ENCODE measurements at places on chromosomes 6 and 20.
A peak's percentile ranks its signal among the peaks of the same experiment; 100 is the strongest.

GRCh38 chr6:45076217-45076930, 251.8 kb upstream of the RUNX2 start:
- DNase-seq, result no peak

GRCh38 chr6:42148058-42148457, 5.6 kb upstream of the C6orf132 start:
- no peak for DNase-seq

DNA sequence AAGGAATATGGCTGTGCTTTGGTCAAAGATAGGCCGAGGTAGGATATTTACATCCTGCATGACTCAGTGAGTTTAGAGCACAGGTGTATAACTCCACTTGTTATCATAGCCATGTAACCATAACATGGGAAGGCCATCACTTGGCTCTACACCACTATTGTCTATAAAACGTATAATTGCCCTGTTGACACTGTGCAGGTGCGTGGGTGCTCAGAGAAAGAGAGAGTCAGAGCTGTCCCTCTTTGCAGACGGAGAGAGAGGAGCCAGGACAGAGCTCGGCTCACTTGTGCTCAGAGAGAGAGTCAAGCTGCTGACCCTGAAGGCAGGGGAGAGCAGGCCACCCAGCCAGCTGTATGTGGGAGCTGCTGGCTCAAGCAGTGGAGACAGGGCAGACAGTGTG, 46.0 kb downstream of the OR2B6 start:
- no peak for DNase-seq

- DNase-seq, result no peak
Measured at GRCh38 chr6:127514773-127515227, 4.3 kb downstream of the MTCL3 start.

GRCh38 chr20:62475772-62476055, at the start of gene GATA5:
GATA5 (minus strand) TSS chr20:62475995; CDS start chr20:62475521, 474 bp downstream.
- no peak for DNase-seq

GRCh38 chr6:43471399-43471798, 6.0 kb upstream of the TJAP1 start:
- no peak for DNase-seq

DNA sequence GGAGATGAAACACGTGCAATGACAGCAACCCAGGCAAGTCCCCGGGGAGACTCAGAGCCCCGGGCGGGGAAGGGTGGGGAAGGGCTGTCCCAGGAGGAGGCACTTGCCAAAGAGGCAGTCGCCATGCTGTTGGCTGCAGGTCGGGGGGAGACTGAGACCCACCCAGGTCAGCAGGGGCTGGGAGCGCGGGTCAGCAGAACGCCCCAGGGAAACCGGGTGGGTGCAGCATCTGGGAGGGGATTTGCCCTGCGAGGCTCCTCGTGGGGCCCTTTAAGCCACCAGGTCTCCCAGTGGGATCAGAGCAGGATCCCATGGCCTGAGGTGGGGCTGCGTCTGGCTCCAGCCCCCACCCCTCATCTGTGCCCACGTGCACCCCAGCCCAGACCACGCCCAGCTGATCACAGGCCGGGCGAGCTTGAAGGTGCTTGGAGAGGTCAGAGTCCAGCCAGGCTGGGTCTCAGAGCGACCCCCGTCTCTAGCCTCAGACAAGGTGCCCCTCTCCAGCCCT, 65.5 kb downstream of the YTHDF1 start:
- no peak for DNase-seq

DNA sequence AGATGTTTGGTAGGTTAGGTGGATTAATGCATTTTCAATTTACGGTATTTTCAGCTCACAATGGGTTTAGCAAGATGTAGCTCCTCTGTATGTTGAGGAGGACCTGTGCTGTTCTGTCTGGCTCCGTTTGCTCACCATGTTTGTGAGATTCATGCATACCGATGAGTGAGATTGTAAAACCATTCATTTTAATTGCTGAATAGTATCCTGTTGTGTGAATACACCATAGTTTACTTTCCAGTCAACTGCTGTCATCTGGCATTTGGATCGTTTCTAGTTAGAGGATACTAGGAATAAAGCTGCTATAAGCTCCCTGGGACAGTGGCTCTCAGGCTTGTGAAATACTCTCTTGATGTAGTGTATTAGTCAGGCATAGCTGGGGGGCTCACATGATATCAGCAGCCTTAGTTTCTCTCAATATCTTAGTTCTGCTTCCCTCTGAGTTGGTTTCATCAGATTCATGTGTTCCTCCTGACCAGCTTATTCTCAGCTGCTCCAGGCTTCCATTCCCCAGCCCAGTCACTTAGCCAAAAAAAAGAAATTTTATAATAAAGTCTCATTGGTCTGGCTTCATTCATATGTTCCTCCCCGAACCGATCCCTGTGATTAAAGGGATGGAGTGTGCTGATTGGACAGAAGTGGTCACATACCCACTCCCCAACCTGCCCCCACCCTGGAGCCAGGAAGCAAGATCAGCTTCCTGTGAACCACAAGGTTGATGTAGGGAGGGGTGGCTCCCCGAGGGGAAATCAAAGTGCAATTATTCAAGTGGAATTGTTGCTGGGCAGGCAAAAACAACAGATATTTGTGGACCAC, 10.9 kb upstream of the B4GALT5 start:
- no peak for DNase-seq

DNA sequence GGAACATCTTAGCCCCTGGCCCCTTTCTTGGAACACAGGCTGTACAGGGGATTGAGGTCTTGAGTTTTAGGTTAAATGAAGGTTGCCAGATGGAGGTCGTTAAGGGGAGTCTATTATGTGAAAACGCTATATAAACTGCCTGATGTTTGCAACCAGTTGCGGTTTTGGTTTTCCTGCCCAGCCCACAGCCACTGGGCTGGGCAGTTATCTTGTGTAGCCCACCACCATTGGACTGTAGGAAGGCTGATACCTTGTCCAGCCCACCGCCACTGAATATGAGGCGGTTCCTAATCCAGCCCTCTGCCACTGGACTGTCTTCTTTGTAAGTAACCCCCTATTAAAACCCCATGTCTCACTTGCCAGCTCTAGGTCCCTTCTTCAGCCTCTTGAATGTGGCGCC, 42.3 kb upstream of the COL21A1 start:
- no peak for DNase-seq

DNA sequence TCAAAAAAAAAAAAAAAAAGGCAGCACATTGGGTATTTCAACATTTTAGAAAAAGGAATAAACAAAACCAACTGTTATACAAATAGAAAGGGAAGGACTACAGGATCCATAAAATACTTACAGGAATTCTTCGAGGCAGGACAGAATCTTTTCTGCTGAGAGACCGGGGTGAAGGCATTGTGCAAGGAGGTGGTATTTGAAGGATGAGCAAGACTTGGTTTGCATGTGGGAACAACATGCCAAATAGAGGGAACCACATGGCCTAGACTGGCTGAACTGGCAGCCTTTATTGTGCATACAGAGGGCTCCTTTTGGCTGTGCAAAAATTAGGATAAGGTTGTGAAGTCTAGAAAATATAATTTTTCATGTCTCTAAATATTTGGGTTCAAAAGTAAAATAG, 62.9 kb downstream of the SCAND1 start:
- DNase-seq, result peak; percentile 59

- no peak for DNase-seq
Measured at GRCh38 chr20:44051661-44052000, 135.4 kb downstream of the JPH2 start.

GRCh38 chr6:84973606-84974005, 209.2 kb upstream of the TBX18 start:
- DNase-seq, result no peak

DNA sequence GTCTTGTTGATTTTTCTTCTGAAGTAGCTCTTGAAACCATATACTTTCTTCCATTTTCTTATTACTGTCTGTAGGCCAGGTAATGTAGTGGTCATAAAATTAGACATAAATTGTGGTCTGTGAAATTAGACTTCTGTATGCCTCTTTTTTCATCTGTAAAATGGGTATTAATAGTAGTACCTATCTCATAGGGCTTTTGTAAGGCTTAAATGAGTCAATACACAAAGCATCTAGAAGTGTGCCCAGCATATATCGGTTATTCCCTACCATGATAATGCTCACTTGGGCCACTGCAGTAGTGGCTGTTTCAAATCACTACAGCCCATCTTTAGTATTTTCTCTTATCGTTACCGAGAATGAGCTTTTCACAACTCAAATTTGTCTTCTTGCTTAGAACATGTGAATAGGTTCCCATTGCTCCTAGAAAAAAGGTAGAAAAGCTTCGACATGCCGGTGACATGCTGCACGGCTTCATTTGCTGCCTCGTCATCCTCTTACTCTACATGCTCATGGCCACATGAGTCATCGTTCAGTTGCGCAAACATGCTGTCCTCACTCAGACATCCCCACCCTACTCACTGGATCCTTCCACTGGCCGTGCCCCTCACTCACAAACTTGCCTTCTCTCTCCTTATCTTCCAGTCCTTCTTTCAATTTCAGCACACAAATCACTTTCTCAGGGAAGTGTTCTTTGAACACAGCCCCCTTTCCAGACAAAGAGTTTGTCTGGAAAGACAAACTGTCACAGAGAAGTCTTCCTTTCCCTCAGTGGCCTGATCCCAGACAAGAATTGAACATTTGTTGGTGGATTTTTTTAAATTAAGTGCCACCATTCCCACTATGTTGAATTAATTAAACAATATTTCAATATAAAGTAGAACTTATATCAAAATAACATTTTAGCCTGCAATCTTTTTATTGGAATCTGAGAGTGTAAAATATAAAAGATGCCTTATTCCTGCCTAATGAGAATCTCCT, 32.2 kb upstream of the ERVFRD-1 start:
- peak; percentile 95 for DNase-seq

GRCh38 chr20:32585011-32585585, at the start of gene NOL4L:
NOL4L (minus strand) TSS chr20:32585333; CDS start chr20:32584890, 443 bp downstream.
- peak; percentile 9 for DNase-seq

GRCh38 chr20:17849901-17850683, 118.5 kb downstream of the SNX5 start:
- peak; percentile 95 for DNase-seq

DNA sequence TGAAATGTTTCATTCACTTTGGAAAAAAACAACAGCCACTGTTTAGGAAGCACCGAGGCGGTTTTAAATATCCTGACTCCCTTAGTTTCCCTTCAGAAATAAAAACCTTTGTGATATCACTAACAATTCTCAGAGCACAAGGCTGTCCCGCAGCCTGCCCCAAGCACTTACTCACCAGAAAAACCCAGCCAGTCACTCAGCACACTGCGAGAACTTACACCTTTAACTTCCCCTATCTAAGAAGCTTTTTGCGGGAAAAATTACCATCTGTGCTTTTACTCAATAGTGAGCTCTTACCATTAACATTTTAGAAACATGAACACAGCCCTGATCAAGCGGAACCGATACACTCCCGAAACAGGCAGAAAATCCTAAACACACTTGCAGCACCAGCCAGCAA, 9.3 kb downstream of the ZBTB46 start:
- DNase-seq, result no peak

DNA sequence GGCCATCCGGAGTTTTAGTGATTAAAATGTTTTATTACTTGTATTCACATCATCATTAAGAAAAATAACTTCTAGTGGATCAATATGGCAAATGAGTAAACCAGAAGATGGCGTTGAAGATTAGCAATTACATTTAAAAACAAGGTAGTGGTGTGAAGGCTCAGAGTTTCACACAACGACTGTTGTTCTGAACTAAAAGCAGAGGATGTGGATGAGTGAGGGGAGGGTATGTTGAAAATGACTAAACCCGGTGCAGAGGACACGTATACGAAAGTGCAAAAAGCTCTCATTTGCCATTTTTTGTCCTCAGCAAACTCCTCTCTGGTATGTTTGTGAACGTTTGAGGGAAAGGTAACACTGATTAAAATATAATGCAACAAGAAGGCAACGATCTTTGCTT, 1.9 kb upstream of the IRF4 start:
- DNase-seq, result no peak

DNA sequence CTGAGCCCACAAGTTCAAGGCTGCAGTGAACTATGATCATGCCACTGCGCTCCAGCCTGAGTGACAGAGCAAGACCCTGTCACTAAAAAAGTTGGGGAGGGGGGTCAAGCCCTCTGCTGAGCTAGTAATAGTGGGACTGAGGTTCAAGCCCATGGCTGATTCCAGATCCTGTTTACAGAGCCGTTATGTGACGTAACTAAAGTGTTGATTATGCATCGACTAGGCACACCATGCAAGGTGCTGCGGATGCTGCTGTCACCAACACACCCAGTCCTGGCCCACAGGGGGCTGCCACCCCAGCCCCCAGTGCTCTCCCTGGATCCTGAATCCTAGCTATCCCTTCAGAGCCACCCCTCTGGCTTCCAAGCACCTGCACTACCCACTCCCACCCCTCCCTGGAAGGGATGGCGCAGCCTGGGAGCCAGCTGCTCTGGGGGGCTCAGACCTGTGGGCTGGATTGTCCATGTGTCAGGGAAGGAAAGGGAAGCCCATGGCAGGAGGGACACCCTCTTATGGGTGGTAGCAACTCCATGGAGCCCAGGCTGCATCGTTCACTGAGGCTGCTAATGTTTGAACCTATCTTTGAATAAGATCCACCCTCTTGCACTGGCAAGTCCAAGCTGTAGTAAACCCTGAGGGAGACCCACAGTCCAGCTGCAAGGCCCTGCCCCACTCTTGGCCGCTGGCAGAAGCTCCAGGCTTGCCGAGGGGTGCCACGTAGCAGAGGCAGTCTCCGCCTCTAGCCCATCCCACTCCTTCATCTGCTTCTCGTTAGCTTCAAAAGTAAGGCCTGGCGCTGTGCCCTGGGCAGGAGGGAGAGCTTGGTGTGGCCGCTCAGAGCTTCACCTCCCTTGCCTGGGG, 95.0 kb downstream of the SNX5 start:
- peak; percentile 91 for DNase-seq

- peak; percentile 99 for DNase-seq
Measured at GRCh38 chr20:53828088-53828681, 234.5 kb upstream of the ZNF217 start.

GRCh38 chr6:25921525-25922203, 8.8 kb downstream of the SLC17A2 start:
- DNase-seq, result no peak

GRCh38 chr20:51801823-51802123, 548 bp downstream of the SALL4 start:
- no peak for DNase-seq

- DNase-seq, result no peak
Measured at GRCh38 chr6:17721671-17722070, 14.9 kb upstream of the NUP153 start.

- DNase-seq, result no peak
Measured at GRCh38 chr6:112717401-112717800, 370.3 kb downstream of the RFPL4B start.

GRCh38 chr6:39370390-39370789, 47.9 kb upstream of the KCNK16 start:
- no peak for DNase-seq

DNA sequence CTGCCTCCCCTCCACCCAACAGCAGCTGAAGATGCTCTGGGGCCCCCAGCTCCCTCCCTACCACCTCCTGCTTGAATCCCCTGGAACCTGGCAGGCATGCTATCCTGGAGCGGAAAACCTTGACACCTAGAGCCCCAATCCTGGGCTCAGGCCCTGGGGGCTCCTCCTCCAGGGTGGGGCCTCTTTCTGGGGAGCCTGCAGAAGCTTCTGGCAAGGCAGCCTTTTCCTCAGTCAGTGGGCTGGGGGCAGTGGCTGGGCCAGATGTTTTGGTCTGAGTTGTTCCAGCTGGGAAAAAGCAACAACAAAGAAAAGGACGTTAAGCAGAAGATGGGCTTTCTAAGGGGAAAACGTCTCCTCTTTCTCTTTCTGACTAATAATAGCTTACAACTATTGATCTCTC, 21.1 kb downstream of the KIAA1755 start:
- no peak for DNase-seq

Measured in MCF 10A (cell line).